ENCODE measurements at places on chromosomes 16 and 17.
A peak's percentile ranks its signal among the peaks of the same experiment; 100 is the strongest.

DNA sequence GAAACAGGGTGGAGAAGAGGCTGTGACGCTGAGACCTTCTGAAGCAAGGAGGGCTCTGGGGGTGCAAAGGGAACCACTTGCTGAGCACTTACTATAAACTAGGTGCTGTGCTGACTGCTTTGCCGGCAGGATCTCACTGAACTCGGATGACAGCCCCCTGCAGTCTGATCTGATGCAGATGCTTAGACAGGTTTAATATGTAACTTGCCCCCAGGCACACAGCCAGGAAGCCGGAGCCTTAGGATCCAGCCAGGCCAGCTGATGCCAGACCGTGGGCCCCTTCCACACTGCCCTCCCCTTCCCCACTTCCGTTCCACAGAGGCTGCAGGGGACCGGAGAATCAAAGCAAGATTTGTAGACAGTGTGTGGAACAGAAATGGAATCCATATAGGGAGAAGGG, 23.1 kb downstream of the SPACA3 start:
- DNase-seq, result no peak

- DNase-seq, result no peak
Measured at GRCh38 chr17:29731589-29731929, 108.8 kb upstream of the CORO6 start.

GRCh38 chr17:78840530-78840779, 159 bp downstream of the USP36 start:
- DNase-seq, result no peak

DNA sequence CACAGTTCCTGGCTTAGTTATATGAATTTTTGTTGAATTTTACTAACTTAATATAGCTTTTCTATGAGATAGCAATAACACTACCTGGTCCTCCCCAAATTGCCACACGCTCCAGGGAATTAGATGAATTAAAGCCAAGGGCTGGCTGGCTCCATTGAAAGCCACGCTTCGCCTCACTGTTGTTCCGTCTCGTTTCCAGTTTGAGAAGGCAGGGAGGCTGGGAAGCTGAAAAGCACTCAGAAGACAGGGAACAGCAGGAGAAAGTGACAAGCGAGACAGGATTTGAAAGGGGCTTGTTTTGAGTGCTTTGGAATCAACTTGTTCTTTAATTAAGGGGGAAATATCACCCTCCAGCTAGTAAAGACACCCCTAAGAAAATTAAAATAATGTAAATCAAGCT, 425.3 kb downstream of the CA10 start:
- DNase-seq, result no peak

GRCh38 chr17:4156750-4157381, 13.9 kb downstream of the CYB5D2 start:
- DNase-seq, result no peak

DNA sequence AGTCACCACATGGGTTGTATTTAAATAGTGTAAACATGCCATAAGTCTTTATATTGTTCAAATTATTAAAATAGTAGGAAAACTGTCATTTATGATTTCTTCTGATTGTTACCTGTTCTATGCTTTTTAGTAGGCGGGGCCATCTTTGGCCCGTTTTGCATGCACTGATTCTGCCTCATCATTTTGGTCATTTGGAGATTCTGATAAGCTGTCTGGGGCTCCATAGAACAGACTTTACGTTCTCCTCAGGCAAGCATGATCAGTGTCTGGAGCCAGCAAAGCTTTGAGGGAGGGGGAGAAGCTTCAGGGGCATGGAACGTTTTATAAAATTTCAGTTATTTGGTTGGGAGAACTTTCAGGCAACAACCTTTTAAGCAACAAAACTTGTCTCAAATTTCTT, 8.8 kb downstream of the NDEL1 start:
- no peak for DNase-seq

DNA sequence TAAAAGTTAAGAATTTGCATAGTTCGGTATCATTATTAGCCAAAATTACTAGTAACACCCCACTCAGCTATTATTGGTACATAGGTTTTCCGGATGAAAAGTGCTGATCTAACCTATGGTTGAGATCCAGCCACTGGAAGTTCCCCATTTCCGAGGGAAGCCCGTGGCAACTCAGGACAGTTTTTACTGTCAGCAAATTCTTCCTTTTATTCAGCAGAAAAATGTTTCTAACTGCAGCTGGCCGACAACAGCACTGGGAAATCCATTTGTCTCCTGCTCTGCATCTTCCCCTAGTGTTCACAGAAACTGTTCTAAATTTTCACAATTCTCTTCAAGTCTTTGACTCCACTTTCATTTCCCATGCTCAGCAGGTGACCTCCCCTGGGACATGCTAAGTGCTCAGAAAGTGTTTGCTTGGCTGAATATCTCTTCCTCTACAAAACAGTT, 15.5 kb upstream of the MMD start:
- DNase-seq, result no peak

DNA sequence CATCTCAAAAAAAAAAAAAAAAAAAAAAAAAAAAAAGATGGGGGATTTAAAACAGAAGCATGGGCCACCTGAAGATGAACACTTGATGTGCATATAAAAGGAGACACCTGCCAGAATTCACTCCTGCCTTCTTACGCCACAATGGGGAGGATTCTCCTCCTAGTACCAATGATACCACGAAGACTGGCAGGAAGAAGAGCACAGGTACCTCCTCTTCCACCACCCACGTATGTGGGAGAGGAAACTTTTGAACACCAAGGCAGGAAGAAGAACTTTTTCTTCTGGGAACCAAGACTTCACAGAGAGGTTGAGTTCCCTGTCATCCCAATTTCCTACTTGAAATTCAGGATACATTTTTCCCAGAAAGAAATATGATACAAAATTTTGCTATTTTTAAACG, 2.7 kb upstream of the MAP2K6 start:
- DNase-seq, result no peak

DNA sequence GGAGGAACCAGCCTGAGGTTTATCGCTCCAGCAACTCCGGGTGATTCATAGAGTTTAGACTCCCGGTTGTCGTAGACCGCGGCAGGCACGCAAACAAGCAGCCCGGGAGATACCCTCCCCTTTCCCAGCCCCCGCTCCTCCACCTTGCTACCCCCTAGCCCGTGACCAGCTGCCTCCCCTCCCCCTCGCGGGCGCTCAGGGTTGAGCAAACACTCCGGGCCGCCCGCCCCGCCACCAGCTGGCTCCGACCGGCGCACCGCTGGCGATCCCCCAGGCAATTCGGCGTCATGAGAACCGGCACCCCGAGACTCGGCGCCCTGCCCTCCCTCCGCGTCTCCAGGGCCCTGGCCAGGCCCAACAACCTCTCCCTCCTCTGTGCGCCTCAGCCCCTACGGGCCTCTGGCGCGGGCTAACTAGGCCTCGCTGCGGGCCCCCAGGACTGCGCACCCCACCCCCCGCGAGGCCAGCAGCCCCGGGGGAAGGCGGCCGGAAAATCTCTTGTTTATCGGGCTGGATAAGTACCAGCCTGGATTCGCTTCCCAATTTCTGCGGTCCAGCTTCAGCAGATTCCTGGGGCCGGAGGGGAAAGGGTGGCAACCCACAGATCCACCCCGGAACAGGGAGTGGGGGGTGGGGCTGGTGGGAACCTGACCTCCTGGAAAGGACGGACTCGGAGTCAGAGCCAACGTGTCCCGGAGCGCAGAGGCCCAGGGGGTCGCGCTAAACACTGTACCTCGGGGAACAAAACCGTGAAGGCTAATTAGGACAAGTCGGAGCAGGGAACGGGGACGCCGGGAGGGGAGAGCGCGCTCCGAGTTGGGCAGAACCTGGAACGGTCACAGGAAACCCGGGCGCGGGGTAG, 951 bp upstream of the GPRC5C start:
- peak; percentile 64 for DNase-seq

GRCh38 chr17:19578545-19578944, 44.9 kb downstream of the SLC47A1 start:
- DNase-seq, result no peak

GRCh38 chr17:14316126-14316832, 15.4 kb downstream of the HS3ST3B1 start:
- DNase-seq, result no peak

- no peak for DNase-seq
Measured at GRCh38 chr16:8712589-8713361, 38.4 kb downstream of the ABAT start.

- no peak for DNase-seq
Measured at GRCh38 chr17:62801553-62802114, 6.5 kb downstream of the MARCHF10 start.

GRCh38 chr17:6713130-6713917, at the start of gene SLC13A5:
SLC13A5 (minus strand) TSS chr17:6713369; CDS start chr17:6713333, 36 bp downstream.
- DNase-seq, result no peak

GRCh38 chr17:38912221-38912813, 13.1 kb upstream of the LASP1NB start:
- DNase-seq, result no peak

DNA sequence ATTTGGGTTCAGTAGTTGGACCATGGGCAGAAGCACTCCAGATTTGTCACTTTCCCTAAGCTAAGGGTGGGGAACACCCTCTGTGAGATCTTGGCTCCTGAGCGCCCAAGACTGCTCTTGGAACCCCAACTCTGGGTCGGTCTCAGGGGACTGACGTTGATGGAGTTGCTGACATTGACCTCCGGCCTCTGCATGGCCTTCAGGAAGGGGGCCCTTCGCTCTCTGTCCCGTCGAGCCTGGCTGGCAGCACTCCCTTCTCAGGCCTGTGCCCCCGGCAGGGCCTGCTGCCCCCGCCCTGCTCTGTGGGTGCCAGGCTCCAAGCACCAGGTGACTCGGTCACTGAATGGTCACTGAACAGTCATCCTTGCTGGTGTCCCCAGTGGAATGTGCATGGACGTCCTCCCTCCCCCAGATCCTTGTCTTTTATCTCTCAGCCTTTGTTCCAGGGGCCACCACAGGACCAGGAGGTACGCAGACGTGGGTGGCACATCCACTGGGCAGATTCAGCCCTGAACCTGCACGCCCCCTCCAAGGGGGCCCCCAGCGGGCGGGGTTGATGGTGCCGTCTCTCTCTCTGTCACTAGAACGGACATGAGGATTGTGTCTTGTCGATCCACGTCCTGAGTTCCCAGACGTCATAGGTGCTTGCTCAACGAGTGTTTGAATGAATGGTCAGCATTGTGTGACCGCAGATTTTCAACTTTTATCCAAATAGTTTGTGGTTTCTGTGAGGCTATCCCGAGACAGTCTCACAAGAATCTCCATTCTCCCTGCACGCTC, 314.5 kb downstream of the SEC14L1 start:
- DNase-seq, result no peak

- DNase-seq, result no peak
Measured at GRCh38 chr17:67784364-67785121, 40.8 kb upstream of the BPTF start.

- no peak for DNase-seq
Measured at GRCh38 chr17:80032614-80033171, 3.0 kb downstream of the TBC1D16 start.

- DNase-seq, result no peak
Measured at GRCh38 chr17:36791942-36792475, 145.3 kb upstream of the LHX1 start.

DNA sequence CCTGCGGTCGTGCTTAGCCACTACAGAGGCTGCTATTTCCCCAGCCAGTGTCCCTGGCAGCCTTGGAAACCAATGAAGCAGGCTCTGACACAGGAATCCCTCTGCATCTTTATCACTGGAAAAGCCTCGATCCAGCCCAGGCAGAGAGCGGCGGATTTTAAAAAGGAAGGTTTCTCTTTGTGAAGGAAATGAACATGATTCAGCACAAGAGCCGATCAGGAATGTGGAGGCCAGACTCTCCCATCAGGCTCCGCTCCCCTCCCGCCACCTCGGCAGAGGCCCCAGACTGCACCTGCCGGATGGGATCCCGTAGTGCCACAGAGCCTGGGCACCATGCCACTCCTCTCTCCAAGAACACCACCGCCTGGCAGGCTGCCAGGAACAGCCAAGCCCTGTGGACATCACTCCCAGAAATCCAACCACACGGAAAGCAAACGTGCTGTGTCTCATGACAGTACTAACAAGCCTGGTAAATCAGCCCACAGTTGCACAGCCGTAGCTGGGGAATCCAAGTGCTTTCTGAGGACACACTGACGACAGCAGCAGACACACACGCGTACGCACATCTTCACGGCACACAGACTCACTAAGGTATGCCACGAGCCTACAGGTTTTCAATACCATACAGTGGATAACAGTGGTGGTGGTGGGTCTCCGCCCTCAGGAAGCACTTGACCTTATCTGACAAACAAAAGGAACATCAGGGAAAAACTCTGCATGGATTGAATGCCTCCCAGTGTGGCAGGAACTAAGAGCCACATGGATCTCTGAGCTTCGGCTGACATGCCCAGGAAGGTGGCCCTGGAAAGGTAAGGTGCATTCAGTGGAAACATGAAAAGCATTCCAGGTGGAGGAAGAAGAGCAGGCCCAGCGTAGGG, 5.4 kb downstream of the LRRC75A start:
- DNase-seq, result peak; percentile 91

DNA sequence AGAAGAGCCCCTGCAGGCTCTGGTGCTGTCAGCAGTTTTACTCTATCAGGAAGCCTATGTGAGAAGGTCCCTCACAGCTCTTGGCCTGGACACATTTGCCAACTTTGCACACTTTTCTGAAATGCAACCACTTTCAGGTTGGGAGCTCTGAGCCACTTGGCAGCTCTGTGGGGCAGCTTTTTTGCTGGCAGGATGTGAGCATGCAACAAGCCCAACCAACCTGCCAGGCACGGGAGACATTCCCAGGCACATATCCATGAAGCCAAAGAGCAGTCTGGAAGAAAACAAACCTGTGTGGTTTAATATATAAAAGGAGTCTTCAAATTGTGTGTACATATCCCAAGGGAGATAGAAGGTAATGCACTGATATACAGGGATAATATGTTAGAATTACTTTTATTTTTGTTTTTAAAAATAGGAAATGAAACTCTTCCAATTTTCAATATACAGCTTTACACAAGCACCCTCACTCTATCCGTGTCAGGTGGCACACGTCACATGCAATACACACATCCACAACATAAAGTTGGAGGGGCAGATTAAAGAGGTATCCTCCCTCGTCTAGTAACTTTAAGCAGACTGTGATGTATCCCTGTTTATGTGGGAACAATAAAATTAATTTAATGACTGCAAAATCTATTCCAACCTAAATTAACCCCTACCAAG, 57.4 kb upstream of the COX10 start:
- DNase-seq, result no peak

GRCh38 chr17:77085926-77086432, 54.8 kb upstream of the SEC14L1 start:
- no peak for DNase-seq

GRCh38 chr16:46748775-46749705, 896 bp upstream of the MYLK3 start:
- DNase-seq, result no peak

DNA sequence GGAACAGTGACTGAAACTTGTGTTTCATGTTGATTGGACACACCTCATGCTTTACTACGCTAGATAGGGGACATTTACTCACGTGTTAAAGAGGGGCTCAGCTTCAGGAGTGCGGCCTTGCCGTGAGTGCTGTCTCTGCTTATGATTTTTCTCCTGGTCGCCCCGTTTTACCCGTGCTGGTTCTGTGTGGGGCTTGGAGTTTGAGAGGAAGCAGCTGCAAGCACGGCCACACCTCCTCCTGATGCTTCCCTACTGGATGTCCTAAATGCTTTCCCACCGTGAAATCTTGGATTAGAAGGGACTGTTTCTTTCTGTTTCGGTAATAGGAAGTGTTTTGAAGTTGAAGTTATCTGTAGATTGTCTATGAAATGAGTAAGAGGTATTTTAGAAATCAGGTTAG, 54.0 kb upstream of the ZNF750 start:
- no peak for DNase-seq
